ENCODE measurements at places on chromosomes 2 and 18.

DNA sequence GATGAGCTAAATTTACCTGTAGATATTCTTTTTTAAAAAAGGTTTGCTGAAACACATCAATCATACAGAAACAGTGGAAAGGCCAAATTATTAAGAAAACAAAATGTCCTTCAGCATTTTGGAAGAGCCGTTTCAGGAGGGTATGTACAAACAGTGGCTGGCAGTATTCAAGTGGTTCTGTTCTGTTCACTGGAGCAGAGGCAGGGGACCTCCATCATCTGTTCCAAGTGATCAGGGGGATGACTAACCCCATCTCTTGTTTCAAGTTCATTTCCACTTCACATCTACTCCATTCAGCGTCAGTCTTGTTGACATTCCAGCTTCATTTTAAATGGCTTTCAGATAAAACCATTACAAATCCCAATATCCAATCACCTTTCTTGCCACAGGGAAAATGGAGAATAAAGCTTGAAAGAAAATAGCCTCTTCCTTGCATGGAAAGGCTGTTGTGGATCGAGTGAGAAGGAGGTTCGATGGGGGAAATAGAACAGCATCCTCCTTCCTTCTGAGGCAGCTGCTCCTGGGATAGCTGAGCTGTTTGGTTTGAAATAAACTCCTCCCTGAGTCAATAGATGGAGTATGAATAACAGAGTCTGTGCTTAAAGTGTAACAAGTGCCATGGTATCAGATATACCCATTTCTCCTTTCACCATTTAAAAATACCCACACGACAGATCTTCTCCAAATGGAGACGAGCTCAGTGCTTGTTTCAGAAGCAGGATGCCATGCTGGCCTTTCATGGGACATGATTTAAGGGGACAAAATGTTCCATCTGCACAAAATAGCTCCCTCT, 63.7 kb upstream of the OTOF start:
- no peak for DNase-seq

- DNase-seq, result no peak
Measured at GRCh38 chr2:156189143-156189542, 143.4 kb downstream of the NR4A2 start.

DNA sequence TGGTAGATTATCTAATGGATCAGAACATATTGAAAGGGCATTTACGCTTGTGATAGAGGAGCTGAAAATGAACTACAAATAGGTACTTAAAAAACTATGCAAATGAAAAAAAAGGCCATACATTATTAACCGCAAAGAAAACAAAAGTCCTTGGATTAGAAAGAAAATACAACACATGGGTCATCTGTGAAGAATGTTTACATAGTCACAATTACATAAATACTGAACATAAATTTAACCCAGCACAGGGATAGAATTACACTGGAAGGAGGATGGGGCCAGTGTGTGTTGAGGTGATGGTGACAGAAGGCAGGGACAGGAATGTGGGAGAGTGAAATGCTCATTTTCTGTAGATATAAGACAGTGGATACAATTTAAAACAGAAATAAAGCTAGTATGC, 6.6 kb downstream of the NTSR2 start:
- DNase-seq, result no peak

- DNase-seq, result no peak
Measured at GRCh38 chr2:38105922-38106321, 30.0 kb upstream of the CYP1B1 start.

- DNase-seq, result no peak
Measured at GRCh38 chr2:220915092-220915623, 656.9 kb downstream of the EPHA4 start.

GRCh38 chr2:158357699-158358098, 98.9 kb downstream of the CCDC148 start:
- no peak for DNase-seq

DNA sequence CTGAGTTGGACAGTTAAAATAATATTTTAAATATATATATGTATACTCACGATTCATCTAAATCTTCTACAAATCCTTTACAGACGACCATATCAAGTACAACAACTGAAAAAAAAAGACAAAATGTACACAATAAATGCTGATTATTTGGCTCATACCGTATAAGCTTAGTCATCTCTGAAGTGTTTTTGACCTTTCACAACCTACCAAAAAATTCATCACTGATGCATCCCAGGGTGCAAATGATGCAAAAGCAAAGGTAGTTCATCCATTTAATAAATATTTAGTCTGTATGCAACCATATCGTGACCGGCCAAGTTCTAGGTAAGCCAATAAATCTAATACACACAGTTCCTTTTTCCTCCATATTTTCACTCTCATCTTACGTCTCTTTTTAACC, 1.1 kb downstream of the TMX3 start:
- no peak for DNase-seq

GRCh38 chr2:144012304-144012703, 507.6 kb downstream of the ZEB2 start:
- no peak for DNase-seq

DNA sequence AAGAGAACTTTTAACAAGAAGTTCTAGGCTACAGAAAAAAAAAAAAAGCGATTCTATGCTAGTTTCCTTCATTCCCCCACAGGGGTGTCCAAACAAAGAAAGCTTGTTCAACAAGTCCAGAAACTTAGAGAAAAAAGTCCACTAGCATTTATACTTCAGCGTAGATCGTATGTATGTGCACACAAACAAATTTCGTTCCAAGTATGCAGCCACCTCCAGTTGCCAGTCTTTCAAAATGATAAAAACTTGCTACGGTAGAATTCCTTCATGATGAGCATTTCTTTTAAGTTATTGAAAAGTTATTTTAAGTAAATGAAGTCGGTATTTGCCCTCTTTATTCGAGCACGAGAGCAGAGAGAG, 3.7 kb upstream of the OTX1 start:
- no peak for DNase-seq

GRCh38 chr2:148917431-148917830, 42.4 kb downstream of the KIF5C start:
- DNase-seq, result no peak

DNA sequence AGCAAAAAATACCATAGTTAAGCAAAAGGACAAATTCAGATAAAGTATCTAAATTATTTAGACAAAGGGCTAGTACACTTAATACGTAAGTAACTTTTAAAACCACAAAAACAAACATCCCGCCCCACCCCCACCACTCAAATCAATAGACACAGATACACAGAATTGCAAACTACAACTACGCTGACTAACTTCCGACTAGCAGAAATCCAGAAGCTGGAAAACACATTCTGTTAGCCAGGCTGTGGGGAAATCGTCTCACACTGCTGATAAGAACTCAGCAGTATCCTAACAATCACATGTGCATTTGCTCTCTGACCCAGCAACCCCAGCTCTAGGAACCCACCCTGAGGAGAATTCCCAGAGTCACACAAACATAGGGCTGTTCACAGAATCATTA, 16.6 kb downstream of the FAM168B start:
- DNase-seq, result no peak

DNA sequence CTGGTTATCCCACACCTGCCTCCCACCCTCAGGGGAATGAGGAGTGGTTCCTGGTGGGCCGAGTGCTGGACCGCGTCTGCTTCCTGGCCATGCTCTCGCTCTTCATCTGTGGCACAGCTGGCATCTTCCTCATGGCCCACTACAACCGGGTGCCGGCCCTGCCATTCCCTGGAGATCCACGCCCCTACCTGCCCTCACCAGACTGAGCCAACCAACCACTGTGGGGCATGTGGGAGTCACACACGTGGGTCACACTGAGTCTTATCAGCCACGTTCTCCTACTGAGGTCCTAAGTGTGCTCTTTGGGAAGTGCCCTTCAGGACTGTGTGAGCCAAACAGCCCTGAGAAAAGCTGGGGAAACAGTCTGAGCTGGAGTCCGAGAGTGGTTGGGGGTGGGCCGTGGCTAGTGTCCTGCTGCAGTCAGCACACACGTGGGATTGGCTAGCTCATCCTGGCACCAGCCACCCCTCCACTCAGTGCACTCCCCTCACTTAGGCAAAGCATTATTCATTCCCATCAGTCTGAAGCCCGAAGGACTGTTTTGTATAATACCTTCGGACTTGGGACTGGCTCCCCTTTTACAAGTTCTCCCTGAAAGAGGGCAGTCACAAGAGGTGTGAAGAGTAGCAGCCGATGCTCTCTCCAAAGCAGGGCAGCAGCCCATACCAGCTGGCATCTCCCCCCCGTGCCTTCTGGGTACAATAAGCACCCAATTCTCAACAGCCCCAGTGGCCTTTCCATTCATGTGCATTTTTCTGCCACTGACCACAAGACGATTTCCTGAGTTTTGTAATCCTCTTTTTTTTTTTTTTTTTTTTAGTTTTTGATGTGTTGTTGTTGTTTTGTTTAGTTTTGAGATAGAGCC, 4.6 kb downstream of the TIGD1 start:
- DNase-seq, result peak; percentile 28

- no peak for DNase-seq
Measured at GRCh38 chr18:69585696-69586095, 185.0 kb downstream of the DOK6 start.

- no peak for DNase-seq
Measured at GRCh38 chr2:219522111-219523030, 8.1 kb downstream of the ASIC4 start.

DNA sequence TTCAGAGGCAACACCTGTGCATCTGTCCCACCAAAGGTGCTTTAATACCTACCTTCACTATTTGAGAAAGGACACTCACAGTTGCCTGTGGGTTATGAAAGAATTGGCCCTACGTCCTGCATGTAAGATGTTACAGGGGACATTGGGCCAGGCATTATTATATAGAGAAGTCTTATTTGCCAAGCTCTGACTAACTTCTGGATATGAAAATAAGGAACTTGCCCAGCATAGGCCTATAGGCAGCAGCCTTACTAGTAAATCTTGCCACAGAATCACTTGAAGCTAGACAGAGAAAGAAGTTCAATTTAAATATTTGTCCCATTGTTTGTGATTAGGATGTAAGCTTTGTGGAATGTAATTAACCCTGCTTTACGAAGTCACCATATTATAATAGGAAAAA, 41.7 kb downstream of the NLRC4 start:
- peak; percentile 59 for DNase-seq

GRCh38 chr2:57809230-57809629, 237.4 kb upstream of the VRK2 start:
- DNase-seq, result no peak

DNA sequence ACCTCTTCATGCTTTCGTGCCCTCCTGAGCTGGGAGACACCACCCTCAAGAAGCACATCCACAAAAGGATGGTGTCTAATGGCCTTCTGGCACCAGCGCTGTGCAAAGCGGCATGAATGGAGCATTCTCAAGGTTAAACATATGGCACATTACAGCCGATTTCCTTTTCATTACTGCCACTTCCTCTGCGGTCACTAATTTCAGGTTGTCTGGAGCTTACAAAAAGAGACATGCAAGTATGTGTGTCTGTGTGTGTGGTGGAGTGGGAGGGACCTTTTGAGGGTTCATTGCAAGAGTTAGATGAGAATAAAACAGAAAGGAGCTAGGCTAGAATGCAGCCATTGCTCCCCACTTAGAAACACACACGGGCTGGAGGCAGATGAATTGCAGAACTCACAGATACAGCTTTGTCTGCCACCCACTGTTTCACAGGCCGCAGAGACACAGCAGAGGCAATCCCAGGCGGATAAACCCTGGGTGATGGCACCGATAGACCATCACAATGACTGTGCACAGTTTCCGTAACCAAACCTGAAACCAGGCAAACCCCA, 76.0 kb downstream of the TGIF1 start:
- peak; percentile 49 for DNase-seq

DNA sequence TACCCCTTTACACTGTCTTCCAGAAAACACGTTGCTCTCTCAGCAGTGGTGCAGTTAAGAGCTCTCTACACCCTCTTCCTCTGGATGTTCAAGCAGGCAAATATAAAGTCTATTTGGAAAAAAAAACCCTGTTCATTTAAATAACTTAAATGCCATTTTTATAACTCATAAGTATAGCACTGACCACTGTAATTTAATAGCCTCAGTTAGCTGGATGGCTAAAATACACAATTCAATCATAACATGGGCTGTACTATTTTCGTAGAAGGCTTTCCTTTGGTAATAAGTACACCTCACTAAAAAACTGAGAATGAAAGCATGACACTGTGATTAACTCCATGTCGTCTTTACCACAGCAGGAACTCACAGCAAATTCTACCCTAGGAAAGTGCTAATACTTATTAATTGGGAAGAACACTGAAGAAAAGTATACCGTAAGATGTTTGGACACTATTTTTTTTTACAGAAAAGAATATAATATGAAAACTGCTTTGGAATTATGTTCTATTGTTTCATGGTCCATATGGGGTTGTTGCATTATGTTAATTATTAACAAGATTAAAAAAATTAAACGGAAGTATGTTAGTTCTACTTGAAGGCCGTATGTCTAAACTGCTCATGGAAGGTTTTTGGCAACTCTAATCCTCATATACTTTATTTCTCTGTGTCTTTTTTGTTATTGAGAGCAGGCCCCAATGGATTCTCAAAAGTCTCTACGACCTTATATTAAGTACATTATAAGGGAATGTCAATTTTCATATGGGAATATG, 269.1 kb downstream of the ZNF385B start:
- DNase-seq, result no peak

DNA sequence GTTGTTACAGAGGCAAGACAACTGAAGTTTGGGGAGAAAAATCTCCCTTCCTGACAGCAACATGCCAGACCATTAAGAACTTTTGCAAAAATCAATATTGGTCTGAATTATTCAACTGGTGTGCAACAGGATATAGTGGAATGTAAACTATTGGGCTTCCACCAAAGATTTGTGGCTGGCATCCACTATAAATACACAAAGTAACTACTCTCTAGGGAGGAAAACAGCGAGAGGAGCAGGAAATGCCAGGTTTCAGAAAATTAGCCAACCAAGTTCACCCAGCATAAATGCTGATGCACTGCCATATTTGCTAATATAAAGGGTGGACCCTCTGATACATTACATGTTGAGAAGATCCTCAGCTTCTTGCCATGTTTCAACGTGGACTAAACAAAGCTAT, 267.6 kb upstream of the LYPD1 start:
- no peak for DNase-seq

DNA sequence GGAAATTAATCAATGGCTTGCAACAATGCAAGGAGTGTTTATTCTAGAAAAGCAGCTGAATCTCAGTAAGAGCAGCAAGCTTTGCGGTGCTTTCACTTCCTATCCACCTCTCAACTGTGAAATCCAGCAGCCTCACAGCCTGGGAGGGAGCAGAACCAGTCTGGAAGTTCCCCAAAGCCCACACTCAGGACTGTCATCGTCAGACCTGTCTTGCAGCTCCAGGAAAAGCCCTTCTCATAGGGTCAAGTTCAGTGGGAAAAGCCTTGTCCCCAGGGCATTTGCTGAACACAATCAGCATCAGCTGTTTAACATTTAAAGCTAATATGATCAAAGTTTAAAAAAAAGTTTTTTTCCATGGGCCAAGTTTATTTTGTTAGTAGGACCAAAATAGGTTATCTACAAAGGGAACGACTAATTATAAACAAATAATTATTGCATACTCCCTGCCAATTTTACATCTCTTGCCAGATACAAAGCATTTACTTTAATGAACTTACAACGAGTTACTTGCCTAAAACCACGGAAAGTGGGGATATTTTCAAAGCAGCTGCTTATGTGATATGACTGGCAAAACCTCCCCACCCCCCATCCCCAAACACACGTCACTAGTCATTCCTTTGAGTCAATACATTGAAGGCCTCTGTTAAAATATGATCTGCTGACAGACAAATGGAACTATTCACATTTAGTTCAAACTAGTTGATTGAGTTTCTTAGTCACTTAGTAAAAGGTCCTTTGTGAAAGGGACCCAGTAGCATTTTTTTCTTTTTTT, 36.8 kb downstream of the PARD6G start:
- DNase-seq, result peak; percentile 52

Data from inflammatory macrophage (primary cell).